ENCODE measurements at places on chromosomes 11 and 22.

DNA sequence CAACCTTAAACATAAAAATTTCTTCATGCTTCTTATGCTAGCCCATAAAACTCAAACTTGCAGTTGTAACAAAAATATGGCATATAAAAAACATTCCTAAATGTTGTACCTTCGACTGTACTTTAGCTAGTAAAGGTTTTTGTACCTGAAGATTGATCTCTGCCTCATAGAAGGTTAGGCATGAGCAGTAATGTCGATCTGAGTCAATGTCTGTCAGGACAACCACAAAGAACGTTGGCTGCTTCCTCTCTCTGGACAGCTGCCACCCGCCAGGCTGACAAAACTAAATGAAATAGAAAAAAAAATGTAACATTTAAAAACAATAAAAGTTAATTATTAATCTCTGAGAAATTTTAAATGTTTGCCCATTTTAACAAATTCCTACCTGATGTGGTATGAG lies 251.3 kb downstream of the SBF2 start:
- no peak for DNase-seq

DNA sequence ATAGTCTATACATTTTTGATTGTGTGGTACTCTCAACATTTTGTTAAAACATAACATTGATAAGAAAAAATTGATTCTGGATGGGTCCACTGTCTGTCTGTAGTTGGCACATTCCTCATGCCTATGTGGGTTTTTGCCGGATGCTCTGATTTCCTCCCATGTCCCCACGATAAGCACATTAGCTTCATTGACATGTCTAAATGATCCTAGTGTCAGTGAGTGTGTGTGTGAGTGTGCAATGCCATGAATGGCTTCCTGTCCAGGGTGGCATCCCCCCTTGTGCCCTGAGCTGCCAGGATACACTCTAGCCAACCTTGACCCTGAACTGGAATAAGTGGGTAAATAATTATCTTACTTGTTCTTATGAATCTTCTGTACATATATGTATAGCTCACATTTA lies 5.4 kb downstream of the SFI1 start:
- DNase-seq = no peak

DNA sequence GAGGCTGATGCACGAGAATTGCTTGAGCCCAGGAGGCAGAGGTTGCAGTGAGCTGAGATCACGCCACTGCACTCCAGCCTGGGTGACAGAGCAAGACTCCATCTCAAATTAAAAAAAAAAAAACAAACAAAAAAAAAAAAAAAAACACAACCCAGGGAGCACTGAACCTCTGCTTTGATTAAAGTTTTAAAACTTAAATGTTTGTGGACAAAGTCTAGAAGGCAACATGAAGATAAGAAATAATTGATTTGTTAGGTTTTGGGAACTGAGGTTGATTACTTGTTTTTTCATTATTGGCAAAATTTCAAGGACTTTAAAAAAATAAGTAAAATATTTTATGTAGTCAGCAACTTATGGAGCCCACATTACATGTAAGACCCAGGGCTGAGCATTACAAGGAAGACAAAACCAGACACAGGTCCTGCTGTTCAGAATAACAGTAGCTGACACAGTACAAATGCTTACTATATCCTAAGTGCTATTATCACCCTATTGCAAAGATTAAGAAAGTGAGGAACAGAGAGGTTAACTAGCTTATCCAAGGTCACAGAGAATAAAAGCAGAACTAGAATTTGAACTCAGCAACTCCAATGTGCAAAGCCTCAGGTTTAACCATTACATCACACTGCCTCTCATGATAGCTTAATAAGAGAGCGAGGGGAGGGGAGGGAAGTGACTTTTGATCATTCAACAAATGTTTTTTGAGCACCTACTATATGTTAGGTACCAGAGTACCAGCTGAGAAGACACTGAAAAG lies 2.3 kb upstream of the CRY2 start:
- DNase-seq = no peak

DNA sequence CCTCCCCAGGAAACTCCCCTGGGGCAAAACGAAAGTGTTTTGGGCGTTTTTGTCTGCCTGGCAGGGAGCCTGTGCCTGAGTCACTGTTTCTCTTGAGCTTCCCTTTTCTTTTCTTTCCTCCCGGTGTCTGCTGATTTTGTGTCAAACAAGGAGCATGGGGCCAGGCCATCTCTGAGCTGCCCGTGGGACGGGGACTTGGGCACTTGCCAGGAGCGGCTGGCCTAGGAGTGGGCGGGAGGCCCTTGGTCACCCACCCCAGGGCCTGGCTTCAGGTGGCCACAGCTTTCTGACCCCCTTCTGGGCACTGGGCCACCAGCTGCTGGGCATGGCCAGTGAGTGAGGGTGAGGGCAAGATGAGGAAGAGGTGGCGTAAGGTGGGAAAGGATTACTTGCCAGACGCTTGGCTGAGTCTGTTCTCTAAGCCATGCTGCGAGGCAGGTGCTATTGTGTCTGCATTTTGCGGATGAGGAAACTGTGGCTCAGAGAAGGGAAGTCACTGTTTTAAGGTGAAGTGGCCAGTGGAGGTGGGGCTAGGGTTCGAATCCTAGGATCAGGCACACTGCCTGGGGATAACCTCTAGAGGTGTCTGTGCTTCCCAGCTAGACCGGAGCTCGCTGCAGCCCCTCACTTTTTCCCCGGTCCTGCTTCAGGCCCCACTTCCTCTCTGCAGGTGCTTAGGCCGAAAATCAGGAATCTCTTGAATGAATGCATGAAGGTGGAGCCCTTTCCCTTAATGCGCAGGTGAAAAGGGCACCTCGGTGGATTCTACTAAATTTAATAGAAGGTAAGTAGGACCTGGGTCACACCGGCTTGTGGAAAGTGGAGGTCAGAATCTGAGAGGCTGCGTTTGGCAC lies 7.8 kb upstream of the NFAM1 start:
- DNase-seq = peak; percentile 42

GRCh38 chr11:58637371-58637770 lies 14.9 kb downstream of the CNTF start:
- no peak for DNase-seq

- DNase-seq = no peak
Measured at GRCh38 chr22:25694196-25694907, 47.6 kb upstream of the MYO18B start.

- DNase-seq = no peak
Measured at GRCh38 chr11:109958821-109959166, 134.4 kb upstream of the ZC3H12C start.

- DNase-seq = peak; percentile 7
Measured at GRCh38 chr11:132784441-132784840, 747.9 kb downstream of the OPCML start.

- DNase-seq = no peak
Measured at GRCh38 chr11:102553835-102554282, 23.3 kb upstream of the MMP7 start.

DNA sequence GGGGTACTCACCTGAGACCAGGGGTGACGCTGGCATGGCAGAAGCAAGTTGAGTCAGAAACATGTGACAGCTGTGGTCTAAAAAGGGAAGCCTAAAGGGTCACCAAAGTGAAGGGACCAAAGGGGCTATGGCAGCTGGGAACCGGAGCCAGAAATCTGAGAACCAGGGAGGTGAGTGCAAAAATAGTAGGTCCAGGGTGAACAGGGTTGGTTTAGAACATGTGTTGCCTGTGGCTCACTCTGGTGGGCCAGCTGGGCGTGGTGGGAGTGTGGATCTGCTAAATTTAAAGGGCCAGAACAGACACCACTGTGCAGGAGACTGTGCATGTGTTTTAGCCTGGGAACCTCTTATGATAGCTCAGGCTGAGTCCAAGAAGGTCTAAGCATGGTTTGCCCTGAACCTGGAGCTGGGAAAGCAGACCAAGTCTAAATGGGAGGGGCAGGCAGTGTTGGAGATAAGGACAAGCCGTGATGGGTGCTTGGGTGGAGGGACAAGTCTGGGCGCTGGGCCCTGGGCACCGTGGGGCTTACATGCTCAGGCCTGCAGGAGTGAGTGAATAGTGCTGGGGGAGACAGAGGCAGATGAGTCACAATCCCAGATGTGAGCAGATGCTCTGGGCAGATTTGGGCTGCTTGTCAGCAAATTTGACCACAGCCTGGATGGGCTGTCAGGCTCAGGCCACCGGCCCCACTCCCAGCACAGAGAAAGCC lies 41.4 kb upstream of the ZBED5 start:
- DNase-seq = no peak

DNA sequence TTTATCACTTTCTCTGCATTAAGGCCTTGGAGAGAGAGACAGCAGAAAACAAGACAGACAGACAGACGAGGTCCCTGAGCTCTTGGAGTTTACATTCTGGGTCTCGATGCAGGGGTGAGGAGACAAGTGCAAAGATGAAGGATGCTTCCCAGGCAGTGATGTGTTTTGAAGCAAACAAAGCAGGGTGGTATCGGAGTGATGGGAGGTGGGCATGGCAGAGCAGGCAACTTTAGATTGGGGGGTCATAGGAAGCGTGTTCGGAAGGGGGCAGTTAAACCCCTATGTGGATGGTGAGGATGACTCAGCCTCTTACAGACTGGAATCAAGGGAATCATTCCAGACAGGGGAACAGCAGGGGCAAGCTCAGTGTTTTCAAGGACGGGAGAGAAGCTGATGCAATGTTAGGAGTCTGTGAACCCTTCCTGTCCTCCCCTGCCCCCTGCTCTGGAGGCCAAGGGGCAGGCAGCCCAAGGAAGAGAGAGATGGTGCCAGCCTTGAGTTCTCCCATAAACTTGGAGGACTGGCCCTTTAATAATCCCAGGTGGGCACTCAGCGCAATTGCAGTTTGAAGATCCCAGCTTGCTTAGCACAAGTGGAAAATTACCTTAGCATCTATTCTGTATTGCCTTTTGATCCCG lies 180.2 kb downstream of the CHST1 start:
- DNase-seq = no peak

DNA sequence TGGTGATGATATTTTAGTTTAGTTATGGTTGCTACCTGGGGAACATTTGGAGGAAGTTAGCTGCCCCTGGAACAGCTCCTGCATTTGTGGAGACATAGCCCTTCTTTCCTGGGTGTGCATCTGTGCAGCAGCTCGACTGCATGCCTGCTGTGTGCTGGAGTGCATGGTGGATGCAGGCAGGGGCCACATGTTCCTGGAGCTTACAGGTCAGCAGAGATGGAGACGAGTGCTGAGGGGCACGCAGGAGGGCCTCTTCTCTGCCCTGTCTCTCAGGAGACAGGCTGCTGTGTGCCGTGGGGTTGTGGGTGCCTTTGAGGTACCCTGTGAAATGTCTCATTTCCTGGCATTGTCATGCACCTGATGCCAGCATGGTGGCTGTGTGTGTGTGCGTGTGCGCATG lies 87.5 kb downstream of the TBC1D22A start:
- DNase-seq = no peak

DNA sequence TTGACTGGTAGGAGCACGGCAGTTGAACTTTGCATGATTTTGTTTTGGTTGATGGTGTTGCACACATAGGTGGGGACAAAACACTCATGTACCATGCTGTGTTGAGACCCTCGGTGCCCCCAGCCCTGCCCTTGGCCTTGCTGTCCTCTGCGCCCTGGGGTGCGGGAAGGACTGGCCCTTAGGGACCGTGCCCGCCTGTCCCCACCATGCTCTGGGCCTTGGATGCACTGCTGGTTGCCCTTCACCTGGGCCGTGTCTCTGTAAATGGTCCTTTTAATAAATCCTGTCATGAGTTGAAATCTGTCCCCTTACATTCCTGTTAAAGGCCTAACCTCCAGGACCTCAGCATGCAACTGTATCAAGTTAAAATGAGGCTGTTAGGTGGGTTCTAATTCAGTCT lies 102.3 kb upstream of the ANO1 start:
- no peak for DNase-seq

DNA sequence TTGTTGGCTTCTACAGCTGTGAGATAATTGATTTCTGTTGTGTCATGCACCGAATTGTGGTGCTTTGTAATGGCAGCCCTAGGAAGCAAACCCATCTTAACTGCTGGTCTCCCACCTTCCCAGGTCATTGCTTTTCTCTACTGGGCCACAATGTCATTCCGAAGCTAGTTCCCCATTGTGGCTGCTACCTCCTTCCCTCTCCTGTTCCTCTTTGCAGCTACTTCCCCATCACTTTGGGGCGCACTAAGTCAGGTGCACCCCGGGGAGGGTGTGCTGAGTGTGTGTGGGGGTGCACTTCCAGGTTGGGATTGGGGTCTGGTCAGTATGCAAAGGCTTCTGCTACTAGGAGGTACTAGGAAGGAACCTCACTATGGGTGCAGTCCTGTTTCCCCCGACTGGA lies 109.3 kb downstream of the ST3GAL4 start:
- no peak for DNase-seq

- DNase-seq = peak; percentile 60
Measured at GRCh38 chr11:130115218-130115617, 44.4 kb upstream of the ST14 start.

GRCh38 chr11:74672956-74673692 lies 58.1 kb downstream of the CHRDL2 start:
- DNase-seq = peak; percentile 94

GRCh38 chr11:41660585-41660984 lies 201.1 kb upstream of the LRRC4C start:
- DNase-seq = no peak

DNA sequence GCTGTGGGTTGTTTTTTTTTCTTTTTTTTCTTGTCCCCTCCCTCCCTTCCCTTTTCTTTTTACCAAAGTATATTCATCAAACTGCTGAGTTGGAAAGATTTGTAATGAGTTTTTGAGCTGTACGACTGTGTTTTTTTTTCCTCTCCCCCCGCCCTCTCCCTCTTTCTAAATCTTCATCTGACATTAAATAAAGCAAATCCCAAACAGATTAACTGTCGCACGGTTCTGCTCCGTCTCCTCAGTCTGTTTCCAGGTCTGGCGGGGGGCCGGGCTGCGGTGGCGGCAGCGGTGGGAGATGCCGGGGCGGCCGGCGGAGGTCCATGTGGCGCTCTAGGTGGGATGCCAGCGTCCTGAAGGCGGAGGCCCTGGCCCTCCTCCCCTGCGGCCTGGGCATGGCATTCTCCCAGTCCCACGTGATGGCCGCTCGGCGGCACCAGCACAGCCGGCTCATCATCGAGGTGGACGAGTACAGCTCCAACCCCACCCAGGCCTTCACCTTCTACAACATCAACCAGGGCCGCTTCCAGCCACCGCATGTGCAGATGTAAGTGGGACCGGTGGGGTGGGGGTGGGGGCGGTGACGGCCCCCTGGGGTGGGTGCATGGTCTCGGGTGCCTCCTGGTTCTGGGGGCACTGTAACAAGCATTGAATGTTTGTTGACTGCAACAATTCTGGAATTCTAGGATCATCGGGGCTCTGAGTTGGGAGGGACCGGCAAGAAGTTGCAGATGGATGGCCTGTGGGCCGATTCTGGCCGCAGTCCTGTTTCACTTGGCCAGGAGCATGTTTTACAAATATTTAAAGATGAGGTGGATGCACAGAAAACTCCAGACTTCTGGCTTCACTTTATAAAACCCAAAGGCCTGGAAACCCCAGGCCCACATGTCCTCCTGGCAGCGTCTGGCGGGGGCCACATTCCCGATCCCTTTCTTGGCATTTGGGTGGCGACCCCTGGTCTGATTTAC lies 13.1 kb downstream of the MPPED1 start:
- no peak for DNase-seq

DNA sequence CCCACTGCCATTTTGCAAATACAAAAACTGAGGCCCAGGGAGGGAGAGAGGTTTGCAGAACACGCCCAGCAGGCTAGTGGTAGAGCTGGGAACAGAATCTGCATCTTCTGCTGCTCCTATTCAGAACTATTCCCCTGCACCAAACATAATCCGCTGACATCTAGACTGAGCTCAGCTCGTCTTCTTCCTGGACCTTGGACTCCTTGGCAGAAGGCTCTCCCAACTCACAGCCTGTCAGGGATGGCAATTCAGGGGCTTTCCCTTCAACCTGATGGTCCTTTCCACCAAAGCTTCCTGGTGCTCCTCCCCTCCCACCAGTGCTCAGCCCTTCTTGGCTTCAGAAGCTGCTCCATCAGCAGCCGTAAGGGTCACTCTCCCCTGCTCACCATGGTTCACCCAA lies 9.5 kb upstream of the NPAS4 start:
- DNase-seq = no peak

GRCh38 chr11:25423436-25424199 lies 908.3 kb upstream of the ANO3 start:
- DNase-seq = peak; percentile 72
